ENCODE measurements at places on chromosomes 1 and 21. TPM values are rescaled to one million over a fixed set of nuclear protein-coding genes. Genes with fewer than 3 reads are reported as not detected.

BRINP2 gene
- total RNA-seq: 0.54 TPM

SLC35D1 gene
- 60.0 TPM for total RNA-seq

BGLAP gene
- not detected for total RNA-seq

FAM72D gene
- total RNA-seq: not detected

FMOD gene
- 6.9 TPM for total RNA-seq

UBASH3A gene
- 0.13 TPM for total RNA-seq

KLHDC8A gene
- total RNA-seq: not detected

FCGR3B gene
- 7.8 TPM for total RNA-seq

CD53 gene
- total RNA-seq: 7.8 TPM

MTARC1 gene
- total RNA-seq: 24.6 TPM

SH2D1B gene
- total RNA-seq: not detected
